ENCODE measurements at places on chromosomes 6 and 20. TPM values are rescaled to one million over a fixed set of nuclear protein-coding genes. Genes with fewer than 3 reads are reported as not detected.

DNA sequence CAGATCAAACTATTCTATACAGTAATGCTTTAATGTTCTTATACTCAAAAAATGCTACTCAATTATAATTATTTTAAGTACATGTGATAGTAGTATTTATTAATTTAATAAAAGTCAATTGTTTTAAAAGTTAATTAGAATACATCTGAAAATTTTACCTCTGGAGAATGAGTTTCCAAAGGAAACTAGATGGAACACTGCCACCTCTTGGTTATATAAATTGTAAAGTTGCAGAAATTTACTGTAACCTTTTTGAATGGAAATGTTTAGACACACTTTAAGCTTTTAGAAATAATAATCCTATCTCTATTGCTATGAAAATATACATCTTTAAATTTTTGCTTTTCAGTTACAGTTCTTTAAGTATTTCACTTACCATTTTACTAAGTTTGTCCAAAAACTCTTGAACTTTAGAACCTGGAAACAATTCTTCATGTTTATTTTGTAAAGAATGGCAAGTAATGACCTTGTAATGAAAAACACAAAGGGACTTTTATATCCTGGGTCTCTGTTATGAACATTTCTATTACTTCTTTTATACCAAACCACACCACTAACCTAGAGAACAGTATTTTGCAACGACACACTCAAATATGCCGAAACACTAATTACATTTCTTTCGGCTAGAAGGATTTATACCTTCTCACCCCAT lies 10.9 kb upstream of the BMP5 start:
- DNase-seq: no peak

Gene C20orf144
- not detected for total RNA-seq

DNA sequence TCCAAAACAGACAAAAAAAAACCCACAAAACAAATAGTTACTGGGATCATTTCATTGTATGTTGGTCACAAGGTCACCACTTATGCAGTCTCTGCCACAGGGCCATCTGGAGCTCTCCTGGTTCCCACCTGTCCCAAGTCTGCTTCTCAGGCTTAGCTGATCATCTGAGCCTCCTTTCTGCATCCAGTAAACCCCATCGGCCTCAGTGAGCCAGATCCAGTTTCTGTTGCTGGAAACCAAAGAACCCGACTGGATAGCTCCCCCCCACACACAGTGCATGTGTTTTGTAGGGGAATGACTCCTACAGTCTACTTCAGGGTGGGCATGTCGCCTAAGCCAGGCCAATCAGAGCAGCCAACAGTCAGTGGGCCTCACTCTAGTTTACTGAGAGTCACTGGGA lies 233.3 kb downstream of the PREX1 start:
- no peak for DNase-seq

DNA sequence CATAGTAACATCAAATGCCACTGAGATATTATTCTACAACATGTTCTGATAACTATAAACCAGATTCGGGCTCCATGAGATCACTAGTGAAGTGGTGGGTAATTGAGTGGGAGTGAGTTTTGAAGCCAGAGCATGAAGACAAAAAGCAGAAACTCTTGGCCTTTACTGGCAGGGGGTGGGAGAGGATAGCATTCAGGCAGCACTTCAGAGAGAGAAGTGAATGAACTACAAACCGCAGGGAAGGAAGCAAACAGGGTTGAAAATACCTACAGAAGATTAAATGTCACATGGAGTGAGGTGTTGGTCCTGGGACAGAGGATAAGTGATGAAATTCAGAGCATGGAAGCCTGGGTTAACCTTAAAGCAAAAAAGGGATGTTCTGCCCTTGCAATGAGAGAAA lies 250.0 kb downstream of the EPM2A start:
- no peak for DNase-seq

Gene OR12D3
- total RNA-seq: not detected

Measured in colonic mucosa (tissue), 4 donors.